Activated CD4-positive, alpha-beta T cell treated with anti-CD3 and anti-CD28 coated beads, Interleukin-2, amount 50 U/mL, for 1 hour (primary cell): ENCODE measurements at places on chromosomes 6 and 20.

GRCh38 chr6:110951986-110952794 lies 6.3 kb upstream of the GTF3C6 start:
- DNase-seq = no peak

DNA sequence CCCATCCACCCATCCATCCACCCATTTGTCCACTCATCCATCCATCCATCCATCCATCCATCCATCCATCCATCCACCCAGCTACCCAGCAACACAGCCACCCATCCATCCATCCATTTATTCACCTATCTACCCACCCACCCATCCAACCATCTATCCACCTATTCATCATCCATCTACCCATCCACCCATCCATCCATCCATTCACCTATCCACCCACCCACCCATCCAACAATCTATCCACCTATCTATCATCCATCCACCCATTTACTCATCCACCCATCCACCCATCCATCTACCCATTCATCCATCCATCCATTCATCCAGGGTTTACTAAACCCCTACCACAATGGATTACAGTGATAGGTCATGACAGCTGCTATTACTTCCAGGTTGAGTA lies 7.4 kb downstream of the SERPINB1 start:
- DNase-seq = no peak

GRCh38 chr6:66555082-66555481 lies 848.1 kb upstream of the EYS start:
- no peak for DNase-seq

DNA sequence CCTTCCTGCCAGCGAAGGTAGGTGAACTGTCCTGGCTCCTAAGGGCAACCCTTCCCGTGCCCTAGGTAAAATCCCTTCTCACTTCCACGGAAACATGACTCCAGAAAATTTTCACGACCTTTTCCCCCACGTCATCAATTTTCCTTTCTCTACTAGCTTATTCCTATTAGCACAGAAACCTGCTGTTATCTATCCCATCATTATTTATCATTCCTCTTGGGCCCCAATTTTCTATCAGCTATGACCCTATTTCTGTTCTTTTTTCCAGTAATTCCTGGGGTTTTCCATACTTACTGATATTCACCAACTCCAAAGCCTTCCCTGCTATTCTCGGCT lies 23.8 kb upstream of the GCM1 start:
- DNase-seq = no peak

DNA sequence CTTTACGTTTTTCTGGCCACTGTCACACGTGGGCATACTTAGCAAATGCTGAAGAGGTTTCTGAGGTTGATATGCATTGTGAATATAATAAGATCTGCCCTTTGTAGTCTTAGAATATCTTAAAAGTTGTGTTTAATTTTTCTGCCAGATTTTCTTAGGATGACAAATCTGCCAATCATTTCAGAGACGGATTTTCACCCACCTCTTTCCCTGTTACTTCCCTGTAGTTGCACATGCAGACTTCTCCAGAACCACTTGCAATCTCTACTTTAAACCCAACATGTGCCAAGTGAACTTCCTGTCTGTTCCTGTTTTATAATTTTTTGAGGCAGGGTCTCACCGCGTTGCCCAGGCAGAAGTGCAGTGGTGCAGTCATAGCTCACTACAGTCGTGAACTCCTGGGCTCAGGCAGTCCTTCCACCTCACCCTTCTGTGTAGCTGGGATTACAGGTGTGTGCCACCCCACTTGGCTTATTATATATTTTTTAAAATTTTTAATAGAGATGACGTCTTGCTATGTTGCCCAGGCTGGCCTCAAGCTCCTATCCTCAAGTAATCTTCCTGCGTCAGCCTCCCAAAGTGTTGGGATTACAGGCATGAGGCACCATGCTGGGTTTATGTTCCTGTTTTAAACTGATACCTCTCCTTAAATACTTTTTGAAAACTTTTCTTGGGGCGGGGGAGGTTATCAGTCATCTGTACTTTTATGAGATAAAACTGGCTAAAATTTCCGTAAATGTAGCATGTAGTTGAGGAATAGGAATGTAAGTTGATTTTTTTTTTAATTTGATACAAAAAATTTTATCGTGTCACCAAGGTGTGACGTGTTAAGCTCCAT lies 2.7 kb downstream of the IGF2R start:
- no peak for DNase-seq

DNA sequence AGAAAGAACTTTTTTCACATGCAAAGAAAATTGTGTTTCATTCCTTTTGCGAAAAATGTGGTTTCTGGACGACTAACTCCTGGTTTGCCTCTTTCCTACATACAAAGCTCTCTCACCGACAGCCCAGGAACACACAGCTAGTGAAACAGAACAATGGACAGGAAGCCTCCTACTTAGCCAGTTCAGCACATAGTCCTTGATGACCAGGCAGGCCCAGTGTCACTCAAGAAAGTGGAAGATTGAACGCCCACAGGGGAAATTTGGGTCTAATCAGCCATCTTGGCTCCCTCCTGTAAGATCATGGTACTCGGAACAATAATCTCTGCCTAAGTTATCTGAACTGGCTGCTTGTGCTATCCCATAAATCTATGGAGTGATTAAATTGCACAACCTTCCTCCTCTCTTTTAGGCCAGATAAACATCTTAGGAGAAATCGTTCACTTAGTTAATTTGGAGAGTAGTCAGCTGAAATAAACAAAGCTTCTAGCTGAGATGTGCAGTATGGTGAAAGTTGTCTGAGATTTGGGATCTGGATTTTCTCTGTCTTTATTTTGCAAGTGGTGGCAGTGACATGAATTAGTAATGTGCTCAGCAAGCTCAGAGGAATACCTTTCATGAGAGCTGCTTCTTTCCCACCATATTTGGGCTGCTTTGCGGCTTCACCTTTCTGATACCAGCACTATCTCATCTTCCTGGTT lies 147.0 kb downstream of the MTFR2 start:
- no peak for DNase-seq

DNA sequence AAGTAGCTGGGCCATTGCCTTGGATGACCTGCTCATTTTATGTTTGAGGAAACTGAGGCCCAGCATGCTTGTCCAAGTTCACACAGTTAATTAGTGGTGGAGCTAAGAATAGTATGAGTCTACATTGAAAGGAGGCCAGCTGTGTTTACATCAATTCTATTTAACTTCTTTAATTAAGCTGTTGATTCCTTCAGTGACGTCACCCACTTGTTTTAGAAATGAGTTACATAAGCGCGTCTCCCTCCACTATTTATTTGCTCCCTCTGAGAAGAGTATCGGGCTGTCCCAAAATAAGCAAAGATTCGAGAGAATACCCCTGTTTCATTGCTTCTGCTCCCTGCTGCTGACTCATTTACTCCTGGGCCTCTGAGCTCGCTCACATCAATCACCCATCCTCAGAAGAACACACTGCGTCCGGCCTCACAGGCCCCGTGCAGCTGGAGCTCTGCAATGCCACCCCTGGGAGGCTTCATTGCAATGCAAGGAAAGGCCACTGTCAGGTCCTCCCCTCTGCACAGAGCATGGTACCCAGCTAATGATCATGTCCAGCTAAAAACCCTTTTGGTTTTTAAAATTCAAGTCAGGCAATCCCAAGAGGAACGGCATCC lies 74.8 kb upstream of the BMP2 start:
- no peak for DNase-seq
